ENCODE measurements at places on chromosomes 3 and 15. TPM values are rescaled to one million over a fixed set of nuclear protein-coding genes. Genes with fewer than 3 reads are reported as not detected.

KBTBD12 gene
- total RNA-seq = not detected

XCR1 gene
- total RNA-seq = 0.06 TPM

PLSCR4 gene
- total RNA-seq = 3.1 TPM

TP63 gene
- total RNA-seq = 0.06 TPM

DUOXA1 gene
- total RNA-seq = not detected

PIF1 gene
- total RNA-seq = 43.9 TPM

ALDH1A3 gene
- total RNA-seq = 0.11 TPM

CD47 gene
- total RNA-seq = 97.1 TPM

NDUFAF3 gene
- 116 TPM for total RNA-seq

FANCD2OS gene
- not detected for total RNA-seq

CFAP92 gene
- not detected for total RNA-seq

CSPG4 gene
- 16.4 TPM for total RNA-seq

CIB2 gene
- total RNA-seq = 1.8 TPM

SAMMSON gene
- not detected for total RNA-seq

GOLGA8Q gene
- 0.77 TPM for total RNA-seq

ROBO1 gene
- 25.9 TPM for total RNA-seq

CHRD gene
- 1.7 TPM for total RNA-seq

IRAK2 gene
- total RNA-seq = 5.9 TPM

CCR9 gene
- not detected for total RNA-seq

TMEM39A gene
- 34.3 TPM for total RNA-seq

PIGBOS1 gene
- 7.0 TPM for total RNA-seq

SMCO1 gene
- not detected for total RNA-seq

ABI3BP gene
- 20.5 TPM for total RNA-seq

LXN gene
- not detected for total RNA-seq

TMIE gene
- total RNA-seq = not detected

NDN gene
- total RNA-seq = 31.4 TPM

COL6A6 gene
- total RNA-seq = not detected

PYGO1 gene
- 10.5 TPM for total RNA-seq

CCNB2 gene
- total RNA-seq = 130 TPM

ZNF662 gene
- total RNA-seq = 1.3 TPM

USP50 gene
- total RNA-seq = not detected

C3orf85 gene
- not detected for total RNA-seq

CLDN16 gene
- total RNA-seq = not detected

SAXO2 gene
- not detected for total RNA-seq

ADIPOQ gene
- total RNA-seq = not detected

FRMD4B gene
- total RNA-seq = 5.6 TPM

TMOD2 gene
- total RNA-seq = 5.8 TPM

AGBL1 gene
- total RNA-seq = under 0.01 TPM

FGD5 gene
- not detected for total RNA-seq

NR2F2 gene
- 11.6 TPM for total RNA-seq

All from LHCN-M2 (cell line).